ENCODE measurements at places on chromosomes 6 and 20.

DNA sequence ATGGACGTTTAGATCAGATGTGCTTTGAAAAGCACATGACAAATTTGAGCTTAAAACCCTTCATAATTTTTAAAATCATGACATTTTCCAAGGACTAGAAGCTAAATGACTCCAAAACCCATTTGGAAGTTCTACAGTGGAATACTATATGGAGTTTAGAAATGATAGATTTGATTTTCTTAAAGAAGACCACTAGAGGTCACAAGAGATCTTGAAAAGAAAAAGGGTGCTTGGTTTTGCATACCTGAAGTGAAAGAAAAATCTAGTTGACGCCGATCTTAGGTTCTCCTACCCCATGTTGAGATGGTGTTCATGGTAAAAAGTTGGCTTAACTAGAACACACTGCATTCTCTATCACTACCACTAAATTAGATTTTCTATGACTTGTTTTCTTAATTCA, 31.5 kb downstream of the CFAP61 start:
- no peak for DNase-seq

GRCh38 chr20:8930726-8931125, 138.2 kb upstream of the PLCB4 start:
- no peak for DNase-seq

DNA sequence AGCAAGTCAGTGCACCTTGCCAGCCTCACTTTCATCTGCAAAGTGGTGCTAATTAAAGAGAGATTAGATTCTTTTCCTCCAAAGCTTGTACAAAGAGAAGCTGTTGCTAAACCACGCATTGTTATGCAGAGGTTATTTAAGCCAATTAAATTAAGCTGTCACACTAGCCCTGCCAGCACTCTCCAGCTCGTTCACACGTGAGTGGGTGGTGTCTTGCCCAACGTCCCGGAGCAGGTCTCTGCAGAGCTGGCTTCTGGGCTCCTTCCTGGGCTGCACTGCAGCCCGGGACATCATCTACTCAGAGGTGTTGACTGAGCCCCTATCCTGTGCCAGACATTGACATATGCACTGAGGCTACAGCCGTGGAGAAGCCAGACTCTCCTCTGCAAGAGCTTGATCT, 401.6 kb upstream of the SULF2 start:
- no peak for DNase-seq

DNA sequence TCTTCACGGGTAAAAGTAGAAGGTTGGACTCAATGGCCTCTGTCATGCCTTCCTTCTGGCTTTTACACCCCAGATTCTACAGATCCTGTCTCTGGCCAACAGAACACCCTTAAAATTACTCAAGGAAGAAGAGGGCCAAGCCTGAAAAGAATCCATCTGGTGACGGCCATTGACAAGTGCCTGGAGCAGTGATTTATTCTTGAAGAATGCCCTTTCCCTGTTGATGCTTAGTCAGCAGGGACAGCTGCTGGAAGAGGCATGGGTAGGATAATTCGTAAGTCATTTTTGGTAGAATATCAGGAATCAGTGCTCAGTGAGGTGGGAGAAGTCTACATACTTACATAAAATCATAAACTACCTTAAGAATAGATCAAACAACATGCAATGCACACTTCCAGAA, 397.9 kb downstream of the SAMD5 start:
- peak; percentile 42 for DNase-seq

- no peak for DNase-seq
Measured at GRCh38 chr20:25032478-25033264, 25.3 kb downstream of the ACSS1 start.
